A549 treated with RU486 at 1 μM for 4 hours (cell line): ENCODE measurements at places on chromosomes 4 and X. TPM values are rescaled to one million over a fixed set of nuclear protein-coding genes. Genes with fewer than 3 reads are reported as not detected.

The SLC26A1 gene
- total RNA-seq: 0.20 to 0.91 TPM (median 0.26 TPM) in 5 replicates

The VCX3A gene
- not detected in 5 replicates for total RNA-seq

The HDAC8 gene
- 20.5 to 24.4 TPM (median 22.7 TPM) in 5 replicates for total RNA-seq

The TMSB15B gene
- 4.5 to 6.8 TPM (median 4.9 TPM) in 5 replicates for total RNA-seq

The NR0B1 gene
- total RNA-seq: 23.6 to 46.2 TPM (median 36.4 TPM) in 5 replicates

The UFSP2 gene
- 11.1 to 17.2 TPM (median 14.6 TPM) in 5 replicates for total RNA-seq

The TMPRSS11D gene
- not detected in 5 replicates for total RNA-seq

The USP27X gene
- total RNA-seq: 3.4 to 5.0 TPM (median 4.3 TPM) in 5 replicates

The H2BW1 gene
- not detected in 5 replicates for total RNA-seq

The TRPC3 gene
- 0.07 to 0.16 TPM (median 0.08 TPM) in 3 of 5 replicates, not detected in the others for total RNA-seq
